ENCODE measurements at places on chromosomes 4 and X.

GRCh38 chr4:143354990-143355389 is 18.3 kb downstream of the GAB1 start:
- DNase-seq = no peak

GRCh38 chr4:38681281-38681991 is 17.4 kb downstream of the KLF3 start:
- no peak for DNase-seq

- no peak for DNase-seq
Observed at GRCh38 chrX:20857746-20858145, 516.5 kb upstream of the CNKSR2 start.

DNA sequence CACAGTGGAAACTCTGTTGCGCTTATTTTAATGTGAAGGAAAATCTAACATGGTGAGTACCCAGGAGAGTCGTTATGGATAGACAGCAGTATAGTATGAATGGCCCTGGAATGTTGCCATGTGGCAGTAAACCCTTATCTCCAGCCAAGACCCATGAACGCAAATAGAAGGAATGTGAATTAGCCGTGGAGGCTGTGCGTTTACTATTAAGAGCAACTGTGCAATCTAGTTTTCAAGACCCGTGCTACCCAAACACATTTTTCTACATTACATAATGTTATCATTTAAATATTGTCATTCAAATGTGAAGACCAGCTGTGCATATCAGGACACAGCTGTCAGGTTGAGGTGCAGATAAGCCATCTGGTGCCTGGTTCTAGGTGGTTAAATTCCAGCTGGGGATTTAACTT is 13.3 kb upstream of the AGA start:
- no peak for DNase-seq

GRCh38 chrX:28888416-28888815 is 301.2 kb downstream of the IL1RAPL1 start:
- no peak for DNase-seq

GRCh38 chr4:152501846-152502536 is 33.9 kb downstream of the FBXW7 start:
- DNase-seq = no peak

DNA sequence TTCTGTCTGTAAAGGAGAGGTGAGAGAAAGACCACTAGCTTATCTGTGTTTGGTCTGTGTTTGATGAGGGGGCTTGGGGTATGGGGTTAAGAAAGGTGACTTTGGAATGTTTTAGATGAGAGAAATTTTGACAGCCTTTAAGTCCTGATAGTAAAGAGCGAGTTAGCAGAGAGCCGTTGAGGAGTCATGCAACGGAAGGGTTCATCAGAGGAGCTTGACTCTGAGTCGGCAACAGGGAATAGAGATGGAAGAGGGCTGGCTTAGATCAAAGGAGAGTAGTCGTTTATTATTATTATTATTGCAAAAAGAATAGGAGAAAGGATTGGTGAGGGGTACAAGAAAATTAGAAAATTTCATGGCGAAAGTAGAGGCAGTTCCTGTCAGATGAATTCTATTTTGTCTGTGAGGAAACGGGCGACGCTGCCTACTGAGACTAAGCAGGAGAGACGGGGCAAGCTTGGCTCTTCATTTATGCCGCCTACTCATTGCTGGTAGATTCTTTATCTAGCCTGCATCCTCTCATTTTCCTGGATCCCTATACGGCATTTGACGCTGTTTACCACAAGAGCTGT is 473 bp upstream of the VAMP7 start:
- DNase-seq = no peak

GRCh38 chrX:107465932-107466620 is 16.6 kb downstream of the FRMPD3 start:
- DNase-seq = no peak
